ENCODE measurements at places on chromosomes 7 and 10. TPM values are rescaled to one million over a fixed set of nuclear protein-coding genes. Genes with fewer than 3 reads are reported as not detected.

- no peaks in the 10 kb centered on the region for H3K27me3 ChIP-seq
- H3K4me3 ChIP-seq, result no peak overlapping the region
Observed at GRCh38 chr10:129774082-129774735, 189.9 kb downstream of the EBF3 start.

Gene IFIT1B
- total RNA-seq, result not detected

- peaks cover 6% of the 10 kb centered on the region for H3K4me1 ChIP-seq
- H3K36me3 ChIP-seq, result no peaks in the 10 kb centered on the region
- peaks cover 97% of the 10 kb centered on the region for H3K27me3 ChIP-seq
- no peak overlapping the region for H3K4me3 ChIP-seq
- DNase-seq, result no peak
- H3K27ac ChIP-seq, result no peak overlapping the region
Observed at GRCh38 chr7:27118580-27118979, 12.0 kb downstream of the HOXA4 start.

- no peaks in the 10 kb centered on the region for H3K4me1 ChIP-seq
- no peak for DNase-seq
- H3K27ac ChIP-seq, result no peak overlapping the region
- no peaks in the 10 kb centered on the region for H3K27me3 ChIP-seq
- no peak overlapping the region for H3K4me3 ChIP-seq
Observed at GRCh38 chr10:36519909-36520308, 605.5 kb upstream of the ANKRD30A start.

DNA sequence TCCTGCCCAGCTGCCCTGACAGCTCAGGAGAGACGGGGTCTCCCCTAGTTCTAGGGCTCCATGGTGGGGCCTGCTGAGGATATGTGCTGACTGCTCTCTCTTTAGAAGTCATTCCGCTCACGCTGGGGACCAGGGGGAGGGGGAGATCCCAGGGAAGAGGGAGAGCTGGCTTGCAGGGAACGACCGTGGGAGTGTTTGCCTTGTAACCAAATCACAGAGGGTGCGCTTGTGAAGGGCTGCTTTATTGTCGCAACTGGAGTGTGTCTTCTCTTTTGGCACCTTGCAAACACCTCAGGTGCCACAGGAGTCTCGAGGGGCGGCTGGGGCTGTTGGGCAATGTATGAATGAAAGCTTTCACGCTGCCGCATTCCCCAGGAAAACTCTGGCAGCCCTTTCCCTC lies 531.3 kb upstream of the MKI67 start:
- no peaks in the 10 kb centered on the region for H3K36me3 ChIP-seq
- H3K27ac ChIP-seq, result no peak overlapping the region
- no peaks in the 10 kb centered on the region for H3K4me1 ChIP-seq
- H3K4me3 ChIP-seq, result no peak overlapping the region

GRCh38 chr10:16182688-16183087 lies 254.1 kb upstream of the PTER start:
- no peak overlapping the region for H3K27ac ChIP-seq
- no peaks in the 10 kb centered on the region for H3K27me3 ChIP-seq
- H3K36me3 ChIP-seq, result no peaks in the 10 kb centered on the region
- DNase-seq, result no peak
- no peaks in the 10 kb centered on the region for H3K4me1 ChIP-seq

DNA sequence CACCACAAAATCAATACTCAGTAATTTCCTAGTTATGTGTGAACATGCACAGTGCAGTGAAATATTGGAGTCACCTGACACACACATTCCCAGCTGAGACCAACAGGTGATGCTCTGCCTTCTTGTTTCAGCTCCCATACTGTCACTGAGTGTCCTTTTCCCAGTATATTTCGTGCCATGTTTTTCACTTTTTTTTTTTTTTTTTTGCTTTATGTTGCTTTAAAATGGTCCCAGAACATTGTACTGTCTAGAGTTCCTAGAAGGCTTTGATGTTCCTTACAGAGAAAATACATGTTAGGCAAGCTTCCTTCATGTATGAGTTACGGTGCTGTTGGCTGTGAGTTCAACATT lies 45.6 kb downstream of the ELAPOR2 start:
- no peak overlapping the region for H3K27ac ChIP-seq
- H3K36me3 ChIP-seq, result no peaks in the 10 kb centered on the region
- DNase-seq, result no peak
- no peaks in the 10 kb centered on the region for H3K4me1 ChIP-seq
- no peaks in the 10 kb centered on the region for H3K27me3 ChIP-seq

DNA sequence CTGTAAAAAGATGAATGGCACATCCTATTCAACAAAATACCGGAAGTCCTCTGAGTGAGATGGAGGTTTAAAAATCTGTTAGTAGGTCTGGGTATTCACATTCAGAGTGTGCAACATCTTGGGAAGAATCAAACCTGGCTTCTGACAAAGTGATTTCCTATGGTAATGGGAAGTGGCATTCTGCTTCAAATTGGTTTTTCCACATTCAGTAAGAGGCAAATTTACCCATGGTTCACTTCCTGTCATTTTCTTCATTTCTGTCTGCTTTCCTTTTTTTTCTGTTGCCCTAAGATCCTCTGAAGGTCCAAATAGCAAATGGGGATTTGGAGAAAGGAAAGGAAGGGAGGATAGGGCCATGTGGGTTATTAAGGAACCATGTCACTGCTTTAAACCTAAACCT lies 218.3 kb downstream of the DOCK4 start:
- no peak for DNase-seq
- H3K27me3 ChIP-seq, result no peaks in the 10 kb centered on the region
- H3K27ac ChIP-seq, result peak overlapping the region; percentile 72
- H3K36me3 ChIP-seq, result peaks cover 29% of the 10 kb centered on the region
- H3K4me3 ChIP-seq, result no peak overlapping the region
- peaks cover 10% of the 10 kb centered on the region for H3K4me1 ChIP-seq

- H3K36me3 ChIP-seq, result no peaks in the 10 kb centered on the region
- H3K27ac ChIP-seq, result no peak overlapping the region
- no peaks in the 10 kb centered on the region for H3K4me1 ChIP-seq
- DNase-seq, result no peak
- H3K27me3 ChIP-seq, result no peaks in the 10 kb centered on the region
Observed at GRCh38 chr7:118327174-118327573, 102.7 kb downstream of the ANKRD7 start.

Gene GPRIN2
- 0.13 TPM for total RNA-seq

- peaks cover 20% of the 10 kb centered on the region for H3K4me1 ChIP-seq
- H3K27me3 ChIP-seq, result no peaks in the 10 kb centered on the region
- no peak overlapping the region for H3K27ac ChIP-seq
- DNase-seq, result no peak
- H3K36me3 ChIP-seq, result no peaks in the 10 kb centered on the region
Observed at GRCh38 chr10:88060762-88061161, 197.3 kb downstream of the PTEN start.

DNA sequence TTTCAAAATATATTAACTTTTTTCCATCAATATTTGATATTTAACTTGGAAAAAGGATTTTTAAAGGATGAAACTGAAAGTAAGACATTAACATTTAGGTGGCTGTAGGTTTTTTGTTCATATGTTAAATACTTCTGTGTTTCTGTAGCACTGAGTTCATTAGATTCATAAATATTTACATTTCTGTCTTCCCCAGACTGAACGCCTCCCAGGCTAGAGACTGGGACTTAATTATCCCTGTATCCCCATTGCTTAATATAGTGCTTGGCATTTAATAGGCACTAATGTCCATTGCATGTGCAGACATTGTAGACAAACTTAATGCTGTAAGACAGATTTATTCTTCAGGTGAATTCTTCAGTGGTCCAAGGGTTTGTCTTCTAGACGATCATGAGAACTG lies 7.4 kb downstream of the PTPN12 start:
- H3K27ac ChIP-seq, result no peak overlapping the region
- DNase-seq, result no peak
- H3K4me3 ChIP-seq, result no peak overlapping the region
- H3K4me1 ChIP-seq, result peaks cover 99% of the 10 kb centered on the region
- H3K36me3 ChIP-seq, result no peaks in the 10 kb centered on the region
- H3K27me3 ChIP-seq, result no peaks in the 10 kb centered on the region

Gene TACR2
- total RNA-seq, result 0.20 TPM

Gene RPEL1
- not detected for total RNA-seq

DNA sequence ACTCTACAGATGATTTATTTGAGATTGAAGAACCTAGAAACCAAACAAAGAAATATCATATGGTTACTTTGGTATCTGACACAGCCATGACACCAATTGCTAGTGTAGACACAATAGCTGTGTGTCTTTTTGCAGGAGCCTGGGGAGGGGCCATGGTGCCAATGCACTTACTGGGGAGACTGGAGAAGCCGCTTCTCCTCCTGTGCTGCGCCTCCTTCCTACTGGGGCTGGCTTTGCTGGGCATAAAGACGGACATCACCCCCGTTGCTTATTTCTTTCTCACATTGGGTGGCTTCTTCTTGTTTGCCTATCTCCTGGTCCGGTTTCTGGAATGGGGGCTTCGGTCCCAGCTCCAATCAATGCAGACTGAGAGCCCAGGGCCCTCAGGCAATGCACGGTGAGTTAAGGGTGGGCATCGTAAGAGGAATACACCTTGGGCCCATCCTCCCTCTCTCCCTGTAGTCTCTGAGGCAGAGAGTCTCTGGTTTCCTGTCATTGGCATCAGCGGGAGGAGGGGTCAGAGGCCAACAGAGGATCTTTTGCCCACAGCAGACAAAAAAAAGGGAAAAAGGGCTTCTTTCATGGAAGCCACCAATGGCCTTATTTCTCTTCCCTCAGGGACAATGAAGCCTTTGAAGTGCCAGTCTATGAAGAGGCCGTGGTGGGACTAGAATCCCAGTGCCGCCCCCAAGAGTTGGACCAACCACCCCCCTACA lies 1.2 kb downstream of the TMEM139 start:
- no peak overlapping the region for H3K4me3 ChIP-seq
- H3K27me3 ChIP-seq, result no peaks in the 10 kb centered on the region
- H3K4me1 ChIP-seq, result peaks cover 28% of the 10 kb centered on the region
- H3K36me3 ChIP-seq, result no peaks in the 10 kb centered on the region

DNA sequence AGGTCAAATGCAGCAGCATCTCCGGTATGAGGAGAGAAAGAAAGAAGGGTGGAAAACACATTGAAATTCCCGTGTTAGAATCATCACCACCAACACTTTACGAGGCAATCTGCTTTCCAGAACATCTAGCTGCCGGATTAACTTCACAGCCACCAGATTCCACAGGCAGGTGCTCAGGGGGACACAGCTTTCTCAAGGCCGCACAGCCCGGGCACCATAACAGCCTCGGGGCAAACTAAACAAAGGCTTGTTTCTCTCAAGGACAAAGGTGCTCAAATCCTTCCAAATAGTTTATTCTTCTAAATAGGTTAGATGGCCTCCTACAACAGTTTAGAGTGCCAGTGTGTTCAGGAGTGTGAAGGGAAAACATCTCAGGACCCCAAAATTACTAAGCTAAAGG lies 156.3 kb downstream of the DIP2C start:
- no peaks in the 10 kb centered on the region for H3K36me3 ChIP-seq
- no peak for DNase-seq
- H3K27me3 ChIP-seq, result no peaks in the 10 kb centered on the region
- H3K4me1 ChIP-seq, result no peaks in the 10 kb centered on the region
